ENCODE measurements at places on chromosomes 12 and 14.
A peak's percentile ranks its signal among the peaks of the same experiment; 100 is the strongest.

DNA sequence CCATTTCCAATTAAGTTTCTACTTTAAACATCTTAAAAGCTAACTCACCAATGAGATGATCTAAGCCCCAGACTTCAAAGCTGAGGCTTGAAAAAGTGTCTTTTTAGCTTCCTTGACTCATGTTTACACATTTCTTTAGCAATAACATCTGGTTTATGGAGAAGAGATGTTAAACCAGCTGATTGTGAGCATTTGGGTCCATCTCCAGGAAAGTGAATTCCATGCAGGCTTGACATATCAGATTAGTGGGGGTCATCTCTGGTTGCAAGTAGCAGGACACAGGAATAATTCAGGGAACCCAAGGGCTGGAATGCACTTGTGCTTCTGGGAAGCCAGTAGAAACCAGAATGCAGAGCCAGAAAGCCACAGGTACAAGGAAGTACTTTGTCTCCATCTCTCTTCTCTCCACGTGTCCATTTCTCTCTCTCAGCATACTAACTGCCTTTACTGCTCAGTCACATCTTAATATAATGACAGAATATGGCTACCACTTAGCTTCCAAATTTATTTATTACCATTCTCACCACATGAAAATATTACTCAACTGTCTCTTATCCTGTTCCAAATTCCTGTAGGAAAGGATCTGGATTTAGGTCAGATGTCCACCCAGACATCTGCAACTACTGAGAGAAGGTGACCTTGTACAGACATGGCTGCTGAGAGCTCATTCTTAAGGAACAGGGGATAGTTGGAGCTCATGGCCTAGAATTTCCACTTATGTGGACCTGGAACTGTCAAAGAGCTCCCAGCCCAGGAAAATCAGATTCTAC, 104.4 kb downstream of the SCN8A start:
- no peak for DNase-seq

DNA sequence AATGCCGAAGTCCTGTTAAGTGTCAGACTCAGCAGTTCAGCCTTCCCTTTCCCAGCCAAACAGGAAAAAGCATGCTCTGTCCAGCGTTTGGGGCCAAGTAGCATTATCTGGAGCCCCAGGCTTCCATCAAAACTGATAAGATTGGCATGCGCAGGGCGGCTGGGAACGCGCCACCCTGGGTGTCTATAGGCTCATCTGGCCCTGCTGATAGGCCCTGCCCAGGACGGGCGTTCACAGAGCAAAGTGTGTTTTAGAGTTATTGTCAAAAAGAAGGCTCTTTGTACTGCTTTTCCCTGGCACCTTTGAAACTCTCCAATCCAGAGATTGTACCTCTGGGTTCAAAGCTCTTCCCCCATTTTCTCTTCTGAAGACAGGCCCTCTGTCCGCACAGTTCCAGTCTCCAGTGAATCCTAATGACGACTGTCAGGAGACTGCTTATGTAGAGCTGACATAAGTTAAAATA, at the start of gene ART4:
Gene ART4 (minus strand): TSS at position 102 of the 463 bp plus-strand sequence. CDS start 413 bp downstream, outside the sequence.
- DNase-seq, result no peak

DNA sequence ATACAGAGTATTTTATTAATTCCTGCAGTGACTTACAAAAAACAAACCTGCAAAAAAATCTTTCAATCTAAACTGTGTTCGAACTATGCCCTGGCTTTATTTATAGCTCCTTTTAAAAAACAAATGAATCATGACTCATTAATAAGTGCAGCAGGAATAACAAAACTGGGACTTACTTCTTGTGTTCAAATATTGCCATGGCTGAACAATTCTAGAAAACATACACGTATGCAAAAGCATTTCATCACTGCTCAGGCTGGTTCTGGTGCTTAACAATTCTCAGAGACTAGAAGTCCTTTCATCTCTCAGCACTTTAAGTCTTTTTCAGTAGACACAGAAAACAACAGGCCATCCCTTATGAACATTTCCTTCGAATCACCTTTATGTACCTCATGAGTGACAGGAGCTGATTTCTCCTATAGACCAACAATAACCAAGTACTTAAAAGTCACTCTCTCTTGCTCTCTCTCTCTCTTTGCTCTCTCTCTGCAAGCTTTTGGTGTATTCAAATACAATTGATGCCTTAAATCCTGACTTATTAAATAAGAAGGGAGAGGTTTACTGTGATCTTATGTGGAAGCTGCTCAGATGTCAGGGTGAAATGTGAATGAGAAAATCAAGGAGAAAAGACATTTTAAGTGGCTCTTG, 268.8 kb downstream of the TTC8 start:
- DNase-seq, result no peak

GRCh38 chr12:109949089-109949488, 47.1 kb downstream of the GIT2 start:
- no peak for DNase-seq

DNA sequence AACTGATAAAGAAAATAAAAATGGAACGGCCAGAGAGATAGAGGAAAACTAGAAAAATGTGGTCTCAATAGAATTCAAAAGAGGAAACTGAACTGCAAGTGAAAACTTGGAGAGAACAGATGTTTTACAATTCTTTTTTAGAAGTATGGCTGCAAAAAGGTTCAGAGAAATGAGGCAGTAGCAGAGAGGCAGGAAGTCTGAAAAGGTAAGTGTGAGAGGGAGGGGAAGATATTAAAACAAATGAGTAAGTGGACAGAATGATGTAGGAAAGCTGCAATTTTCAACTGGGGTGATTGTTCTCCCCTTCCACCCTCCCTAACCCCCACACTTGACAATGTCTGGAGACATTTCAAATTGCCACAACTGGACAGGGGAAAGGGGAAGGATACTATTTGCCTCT, 12.9 kb downstream of the BTBD7 start:
- no peak for DNase-seq

GRCh38 chr14:105275267-105275946, 25.4 kb downstream of the BRF1 start:
- no peak for DNase-seq

GRCh38 chr12:81015510-81015909, 62.4 kb upstream of the ACSS3 start:
- no peak for DNase-seq

- no peak for DNase-seq
These were observed 180.7 kb upstream of the PRICKLE1 start for GRCh38 chr12:42770261-42770660.

DNA sequence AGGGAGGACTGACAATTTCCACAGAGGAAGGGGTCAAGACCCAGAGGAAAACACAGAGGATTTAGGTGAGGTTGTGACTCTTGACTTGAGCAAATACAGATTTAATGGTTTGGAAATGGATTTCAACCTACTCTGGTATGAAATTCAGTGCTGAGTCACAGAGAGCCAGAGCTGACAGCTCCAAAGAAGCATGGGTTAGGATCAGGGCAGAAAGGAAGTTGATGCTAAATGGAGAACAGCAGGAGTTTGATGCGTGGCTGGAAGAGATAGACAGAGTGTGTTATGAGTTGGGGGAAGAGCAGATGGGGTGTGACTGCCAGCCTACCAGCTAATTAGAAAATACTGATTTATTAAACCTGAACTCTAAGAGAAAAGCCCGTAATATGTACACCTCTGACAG, 272.6 kb downstream of the FOXG1 start:
- no peak for DNase-seq

DNA sequence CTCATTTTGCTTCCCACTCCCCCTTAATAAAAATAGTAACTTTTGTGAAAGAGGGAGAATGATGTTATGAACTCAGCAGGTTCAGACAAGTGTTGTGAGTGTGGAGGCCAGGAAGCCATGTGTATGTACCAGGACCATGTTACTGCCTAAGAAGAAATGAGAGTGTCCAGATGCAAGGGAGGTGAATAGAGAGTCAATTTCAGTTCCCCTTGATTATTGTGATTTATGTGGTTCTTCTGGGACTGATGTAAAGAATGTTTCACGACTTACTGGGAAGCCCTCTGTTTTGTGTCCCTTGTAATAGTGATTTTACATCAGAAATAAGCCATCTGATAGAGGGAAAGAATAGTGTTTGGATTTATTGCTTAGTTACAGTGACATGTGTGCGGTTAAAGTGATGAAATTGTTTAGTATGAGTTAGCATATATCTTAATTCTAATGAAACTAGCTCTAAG, 32.5 kb downstream of the FBXO34 start:
- DNase-seq, result no peak

- no peak for DNase-seq
These were observed 5.5 kb upstream of the SLC7A7 start for GRCh38 chr14:22820731-22821130.

DNA sequence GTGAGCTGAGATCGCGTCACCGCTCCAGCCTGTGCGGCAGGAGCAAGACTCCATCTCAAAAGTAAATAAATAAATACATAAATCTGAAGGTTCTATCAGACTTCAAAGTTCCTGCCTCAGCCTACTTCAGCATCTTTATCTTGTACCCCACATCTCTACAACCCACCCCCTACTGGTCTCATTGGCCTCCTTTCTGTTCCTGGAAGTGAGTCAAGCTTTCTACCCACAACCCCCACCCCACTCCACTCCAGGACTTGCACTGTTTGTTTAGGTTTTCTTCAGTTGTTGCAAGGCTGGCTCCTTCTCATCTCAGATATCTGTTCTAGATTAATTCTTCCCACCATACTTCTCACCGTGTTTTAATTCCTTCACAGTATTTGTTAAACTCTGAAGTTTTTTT, 714 bp upstream of the PSMC6 start:
- no peak for DNase-seq

DNA sequence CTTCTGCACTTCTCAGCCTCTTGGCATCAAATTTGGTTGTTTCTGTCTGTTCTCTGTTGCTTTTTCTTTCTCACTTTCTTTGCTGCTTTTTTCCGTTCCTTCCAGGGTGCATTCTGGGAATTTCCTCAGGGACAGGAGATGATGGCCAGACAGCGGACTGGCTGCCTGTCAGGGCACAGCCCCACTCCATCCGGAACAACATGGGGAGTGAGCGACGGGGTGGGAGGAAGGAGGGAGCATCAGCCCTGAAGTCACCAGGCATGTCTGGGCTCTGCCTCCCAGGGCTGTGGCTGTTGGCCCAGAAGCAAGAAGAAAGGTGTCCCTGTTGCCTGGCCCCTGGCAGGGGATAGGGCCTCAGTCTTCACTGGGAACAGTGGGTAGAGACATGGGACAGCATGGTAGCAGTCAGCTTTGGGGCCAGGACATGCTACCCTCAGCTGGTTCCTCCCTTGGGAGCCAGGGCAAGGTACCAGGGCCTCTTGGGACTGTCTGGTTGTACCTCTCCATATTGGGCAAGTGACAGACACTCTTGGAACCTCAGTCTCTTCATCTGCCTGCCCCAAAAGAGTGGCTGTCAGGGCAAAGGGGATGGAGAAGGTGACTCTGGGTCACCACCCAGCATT, 8.6 kb downstream of the PGF start:
- DNase-seq, result no peak

DNA sequence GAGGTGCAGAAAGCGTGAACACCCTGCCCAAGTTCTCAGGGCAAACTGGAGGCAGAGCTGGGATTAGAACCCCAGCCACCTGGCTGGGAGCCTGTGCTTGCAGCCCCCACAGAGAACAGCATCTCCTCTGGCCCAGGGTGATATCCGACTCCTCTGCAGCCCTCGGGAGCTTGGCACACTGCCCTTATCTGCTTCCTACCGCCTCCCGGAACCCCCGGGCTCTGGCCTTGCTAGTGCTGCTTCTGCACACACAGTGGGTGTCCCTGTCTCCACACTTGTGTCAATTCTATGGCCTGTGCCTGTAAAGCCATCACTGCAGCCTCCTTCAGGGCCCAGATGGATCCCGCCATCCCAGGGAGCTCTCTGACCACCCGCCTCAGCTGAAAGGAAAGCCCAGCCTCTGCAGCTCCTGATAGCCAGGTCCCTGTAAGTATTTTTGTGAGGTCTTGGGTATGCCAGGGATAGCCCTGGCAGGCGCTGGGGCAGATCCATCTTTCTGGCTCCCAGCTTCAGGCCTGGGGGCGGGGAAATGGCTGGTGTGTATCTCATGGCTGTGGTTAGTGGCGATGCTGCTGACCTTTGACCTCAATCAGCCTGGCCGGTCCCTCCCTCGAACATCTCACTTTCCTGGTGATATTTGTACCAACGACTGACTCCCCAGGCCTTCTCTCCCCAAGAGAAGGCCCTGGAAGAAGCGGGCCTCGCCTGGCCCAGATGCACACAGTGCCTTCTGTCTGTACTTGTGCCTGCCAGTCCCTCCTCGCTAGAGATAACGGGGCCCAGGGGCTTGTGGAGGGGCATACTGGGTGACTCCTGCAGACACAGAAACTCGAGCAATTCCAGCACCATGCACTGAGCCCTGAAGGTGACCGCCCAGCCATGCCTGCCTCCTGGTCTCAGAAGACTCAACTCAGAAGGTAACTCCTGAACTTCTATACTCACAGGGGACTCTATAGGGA, 183.8 kb downstream of the CALM1 start:
- DNase-seq, result no peak

DNA sequence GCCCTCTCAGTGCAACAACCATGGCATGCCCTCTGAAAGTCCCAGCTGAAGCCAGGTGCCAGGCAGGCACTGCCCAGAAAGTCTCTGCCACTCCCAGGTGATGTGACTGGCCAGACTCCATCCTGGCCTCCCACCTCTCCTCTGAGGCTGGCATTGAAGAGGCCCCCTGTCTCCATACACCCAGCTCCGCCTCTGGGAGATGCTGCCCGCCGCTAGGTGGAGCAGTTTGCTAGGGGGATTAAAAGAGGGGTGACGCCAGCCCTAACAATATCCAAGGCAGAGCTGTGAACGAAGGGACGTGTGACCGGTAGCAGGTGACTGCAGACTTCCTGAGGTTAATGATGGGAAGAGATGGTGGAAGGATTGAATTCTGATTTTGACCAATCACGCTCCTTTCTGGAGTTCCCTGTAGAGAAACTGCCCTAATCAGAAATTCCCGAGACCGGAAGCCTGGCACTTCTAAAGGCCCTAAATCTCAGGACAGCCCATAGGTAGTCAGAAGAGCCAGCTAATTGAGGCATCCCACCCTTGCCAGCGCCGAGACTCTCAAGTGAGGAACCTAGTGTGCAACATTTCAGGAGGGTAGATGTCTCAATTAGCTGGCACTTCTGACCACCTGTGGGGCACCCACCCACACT, 8.3 kb upstream of the PLEK2 start:
- DNase-seq, result peak; percentile 19

DNA sequence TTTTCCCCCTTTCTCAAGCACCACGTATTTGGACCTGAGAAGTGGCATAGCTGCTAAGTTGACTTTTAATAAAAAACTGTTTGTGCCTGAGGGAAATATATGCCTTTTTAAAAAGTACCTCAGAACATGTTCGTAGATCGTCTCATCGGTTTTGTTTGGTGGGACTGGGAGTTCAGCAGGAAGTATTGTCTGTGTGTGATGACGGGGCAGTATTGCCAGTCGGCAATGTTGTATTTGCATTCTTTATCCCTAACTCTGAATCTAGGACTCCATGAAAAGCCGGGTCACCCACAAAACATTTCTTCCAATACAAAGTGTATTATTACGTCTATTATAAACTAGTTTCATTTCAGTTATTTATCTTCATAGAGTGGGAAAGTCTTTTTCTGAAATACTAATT, 19.7 kb upstream of the FGD4 start:
- DNase-seq, result no peak
